ENCODE measurements at places on chromosomes 4 and X. TPM values are rescaled to one million over a fixed set of nuclear protein-coding genes. Genes with fewer than 3 reads are reported as not detected.

The BRS3 gene
- total RNA-seq = not detected

The CFAP99 gene
- not detected for total RNA-seq

The MAGEA12 gene
- total RNA-seq = not detected

The PRR32 gene
- total RNA-seq = not detected

The SLIT2 gene
- 12.6 TPM for total RNA-seq

Data from fibroblast of lung (primary cell).